ENCODE measurements at places on chromosomes 4 and X.

DNA sequence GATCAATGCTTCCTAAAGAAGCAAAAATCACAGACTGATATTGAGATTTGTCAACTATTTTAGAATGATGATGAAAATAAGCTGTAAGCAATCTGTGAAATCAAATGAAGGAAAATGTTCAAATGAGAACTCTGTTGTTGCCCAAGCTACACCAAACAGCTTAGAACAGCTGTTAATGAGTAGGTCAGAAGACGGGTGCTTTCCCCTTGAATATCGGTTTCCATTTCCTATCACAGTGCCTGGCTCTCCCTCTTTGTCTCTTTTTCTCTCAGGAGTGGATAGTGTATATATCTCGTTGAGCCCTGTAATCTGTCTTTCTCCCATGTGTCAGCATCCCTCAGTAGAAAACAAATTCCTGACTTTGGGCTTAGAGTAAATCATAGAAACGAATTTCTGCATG lies 1592.9 kb upstream of the TENM3 start:
- no peak for DNase-seq

GRCh38 chrX:40467454-40467853 lies 113.3 kb upstream of the ATP6AP2 start:
- DNase-seq = no peak

DNA sequence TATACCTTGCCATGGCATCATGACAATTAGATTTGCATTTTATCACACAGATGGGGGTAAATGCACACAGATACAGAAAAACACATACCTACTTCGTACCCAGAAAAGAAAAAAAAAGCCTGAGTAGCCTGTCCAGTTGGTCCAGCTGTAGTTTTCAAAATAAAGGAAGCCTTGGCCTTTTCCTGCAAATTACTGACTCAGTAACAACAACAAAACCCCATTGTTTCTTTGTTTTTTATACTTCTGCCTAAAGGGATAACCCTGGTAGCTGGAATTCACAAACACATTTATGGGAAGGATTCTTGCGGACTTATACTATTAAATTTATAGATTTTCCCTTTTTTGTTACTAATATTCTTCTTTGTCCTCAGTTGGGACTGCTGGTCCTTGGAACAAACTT lies 156.4 kb upstream of the PCDH10 start:
- no peak for DNase-seq

DNA sequence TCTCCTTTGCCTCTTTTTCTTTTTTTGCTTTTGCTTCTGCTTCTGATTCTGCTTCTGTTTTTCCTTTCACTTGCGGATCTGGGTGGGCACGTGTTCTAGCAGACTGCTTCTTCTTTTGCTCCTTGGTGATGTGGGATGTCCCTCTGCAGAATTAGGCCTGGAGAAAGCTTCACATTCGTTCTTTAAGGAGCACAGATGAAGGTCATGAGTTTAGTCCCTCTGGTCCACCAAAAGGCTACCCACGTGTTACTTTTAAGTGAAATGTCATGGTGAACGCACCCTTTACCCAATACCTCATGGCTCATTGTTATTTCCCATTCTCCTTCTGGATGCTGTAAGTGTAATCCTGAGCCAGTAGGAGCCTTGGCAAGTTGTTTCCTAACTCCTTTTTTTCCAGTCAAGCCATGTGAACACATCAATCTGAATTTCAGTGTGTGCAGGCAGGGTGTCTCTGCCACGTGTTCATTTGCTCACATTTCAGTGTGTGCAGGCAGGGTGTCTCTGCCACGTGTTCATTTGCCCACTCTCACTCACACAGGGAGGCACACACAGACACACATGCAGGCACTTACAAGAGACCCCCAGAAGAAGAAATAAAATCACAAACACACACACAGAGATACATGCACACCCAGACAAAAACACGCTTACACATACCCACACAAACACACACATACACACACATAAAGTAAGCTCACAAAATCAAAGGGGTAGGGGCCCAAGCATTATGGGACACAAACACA lies 36.9 kb downstream of the NBDY start:
- DNase-seq = no peak

DNA sequence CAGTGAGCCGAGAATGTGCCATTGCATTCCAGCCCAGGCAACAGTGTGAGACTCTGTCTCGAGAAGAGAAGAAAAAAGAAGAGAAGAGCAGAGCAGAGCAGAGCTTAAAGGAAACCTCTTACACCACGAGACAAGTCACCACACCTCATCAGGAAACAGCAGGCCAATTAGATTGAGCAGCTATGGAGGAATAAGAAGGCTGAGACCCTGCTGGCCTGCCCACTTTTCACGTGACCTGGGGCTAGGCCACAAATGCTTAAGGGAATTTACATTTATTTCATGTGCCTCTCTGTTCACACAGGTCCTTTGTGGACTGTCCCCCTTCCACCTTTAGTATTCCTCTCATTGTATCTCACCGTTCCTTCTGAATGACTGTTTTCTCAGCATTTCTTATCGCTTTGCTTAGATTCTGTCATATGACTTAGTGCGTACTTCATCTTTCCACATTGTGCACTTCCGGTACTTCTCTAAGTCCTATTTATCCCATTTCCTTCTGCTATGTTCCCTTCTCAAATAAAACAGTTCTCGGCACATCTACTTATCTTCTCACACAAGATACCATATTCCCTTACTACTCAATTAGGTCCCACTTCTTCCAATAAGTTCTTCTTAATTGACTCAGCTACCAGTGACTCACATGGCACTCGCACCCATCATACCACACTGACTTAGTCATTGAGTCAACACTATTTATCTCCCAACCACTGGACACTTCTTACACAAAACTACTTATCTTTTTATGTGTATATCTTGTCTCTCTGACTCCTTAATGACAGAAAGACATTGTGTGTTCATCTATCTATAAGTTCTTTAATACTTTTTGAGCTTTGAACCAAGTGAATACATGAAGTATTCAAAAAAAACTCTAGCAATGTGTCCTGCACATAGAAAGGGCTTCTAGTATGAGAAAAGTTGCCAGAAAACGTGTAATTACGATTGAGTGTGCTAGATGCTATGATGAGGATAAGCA lies 11.0 kb downstream of the CUL4B start:
- DNase-seq = no peak

- DNase-seq = no peak
Measured at GRCh38 chrX:118128724-118129123, 12.1 kb upstream of the KLHL13 start.

DNA sequence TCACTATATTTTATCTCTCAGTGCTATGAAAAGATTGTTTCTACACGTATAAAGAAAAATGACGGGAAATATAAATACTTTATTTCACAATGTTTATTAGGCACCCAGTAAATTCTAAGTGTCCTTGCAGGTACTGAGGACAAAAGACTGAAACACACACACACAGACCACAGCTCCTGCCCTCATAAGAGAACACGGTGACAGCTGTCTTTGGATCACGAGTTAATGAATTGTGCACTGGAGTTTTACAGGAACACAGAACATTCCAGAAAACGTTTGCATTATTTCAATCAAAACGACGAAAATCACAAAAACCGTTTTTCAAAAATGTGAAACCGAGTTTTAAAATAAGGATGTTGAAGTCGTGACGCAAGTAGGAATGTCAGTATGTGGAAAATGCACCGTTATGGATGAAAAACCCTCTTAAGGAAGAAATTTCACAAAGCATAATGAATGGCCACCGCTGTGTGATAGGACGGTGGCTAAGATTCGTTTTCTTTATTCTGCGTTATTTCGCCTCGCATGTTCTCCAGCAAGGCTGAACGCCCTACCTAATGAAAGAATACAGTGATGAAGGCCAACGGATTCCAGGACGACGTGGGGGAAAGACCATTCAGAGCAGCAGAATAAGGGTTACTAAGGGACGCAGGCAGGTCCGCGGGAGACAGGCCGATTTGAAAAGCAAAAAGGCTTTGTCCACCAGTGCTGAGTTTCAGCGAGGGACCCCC lies 24.2 kb downstream of the FAM156A start:
- DNase-seq = no peak

DNA sequence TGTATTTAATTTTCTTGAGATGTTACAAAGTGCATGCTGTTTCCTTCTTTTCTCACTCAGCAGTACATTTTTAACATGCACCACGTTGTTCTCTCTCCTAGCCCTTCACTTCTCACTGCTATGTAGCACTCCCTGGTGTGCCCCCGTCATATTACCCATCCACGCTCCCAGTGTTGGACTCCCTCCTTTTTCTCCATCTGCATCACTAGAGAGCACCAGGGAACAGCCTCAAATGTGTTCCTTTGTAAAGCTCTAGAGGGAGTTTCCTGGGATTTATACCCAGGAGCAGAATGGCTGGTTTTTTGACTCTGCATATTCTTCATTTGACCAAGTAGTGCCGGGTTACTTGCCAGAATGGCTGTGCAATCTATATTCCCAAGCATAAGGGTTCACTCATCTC lies 240.3 kb upstream of the ANXA3 start:
- DNase-seq = no peak

DNA sequence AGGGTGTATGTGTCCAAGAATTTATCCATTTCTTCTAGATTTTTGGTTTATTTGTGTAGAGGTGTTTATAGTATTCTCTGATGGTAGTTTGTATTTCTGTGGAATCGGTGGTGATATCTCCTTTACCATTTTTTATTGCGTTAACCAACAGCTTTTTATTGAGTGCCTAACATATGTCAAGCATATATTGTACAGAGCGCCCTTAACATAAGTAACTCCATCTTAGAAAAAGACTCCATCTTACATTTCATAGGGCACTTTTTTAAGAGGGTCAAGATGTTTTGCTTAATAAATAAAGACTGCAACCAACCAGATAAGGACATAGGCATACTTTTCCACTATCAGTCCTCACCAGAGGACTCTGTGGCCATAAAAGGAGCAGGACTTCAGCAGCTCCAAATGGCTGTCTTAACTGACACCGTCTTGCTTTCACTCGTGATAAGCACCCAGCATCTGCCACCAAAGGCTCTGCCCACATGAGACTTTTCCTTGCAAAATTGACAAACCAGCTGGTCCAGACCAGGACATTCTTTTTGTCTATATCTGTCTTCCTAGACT lies 75.0 kb downstream of the HS6ST2 start:
- DNase-seq = no peak

DNA sequence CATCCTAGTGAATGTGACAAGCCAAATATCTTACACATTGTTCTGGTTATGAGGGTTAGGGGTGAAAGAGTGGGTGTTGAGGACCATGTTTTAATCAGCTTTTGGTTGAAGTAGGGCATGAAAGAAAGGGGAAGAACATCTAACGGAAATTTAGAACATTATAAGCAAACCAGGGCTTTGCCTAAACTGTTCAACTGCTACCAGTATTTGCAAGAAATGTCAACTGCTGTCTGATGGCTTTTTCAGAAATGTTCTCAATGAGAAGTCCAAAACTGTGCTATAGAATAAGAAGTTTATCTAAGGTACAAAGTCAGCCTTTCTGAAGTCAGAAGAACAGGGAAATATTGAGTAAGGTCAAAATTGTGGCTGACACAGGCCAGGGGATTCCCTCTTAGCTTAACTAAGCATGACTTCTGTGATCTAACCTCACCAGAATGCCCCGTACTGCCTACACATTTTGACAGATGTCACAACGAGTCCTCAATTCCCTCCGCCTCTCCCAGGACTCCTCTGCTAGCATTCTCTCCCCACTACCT lies 67.1 kb downstream of the DTHD1 start:
- DNase-seq = no peak

GRCh38 chr4:188171551-188171950 lies 32.3 kb downstream of the TRIML1 start:
- DNase-seq = no peak

DNA sequence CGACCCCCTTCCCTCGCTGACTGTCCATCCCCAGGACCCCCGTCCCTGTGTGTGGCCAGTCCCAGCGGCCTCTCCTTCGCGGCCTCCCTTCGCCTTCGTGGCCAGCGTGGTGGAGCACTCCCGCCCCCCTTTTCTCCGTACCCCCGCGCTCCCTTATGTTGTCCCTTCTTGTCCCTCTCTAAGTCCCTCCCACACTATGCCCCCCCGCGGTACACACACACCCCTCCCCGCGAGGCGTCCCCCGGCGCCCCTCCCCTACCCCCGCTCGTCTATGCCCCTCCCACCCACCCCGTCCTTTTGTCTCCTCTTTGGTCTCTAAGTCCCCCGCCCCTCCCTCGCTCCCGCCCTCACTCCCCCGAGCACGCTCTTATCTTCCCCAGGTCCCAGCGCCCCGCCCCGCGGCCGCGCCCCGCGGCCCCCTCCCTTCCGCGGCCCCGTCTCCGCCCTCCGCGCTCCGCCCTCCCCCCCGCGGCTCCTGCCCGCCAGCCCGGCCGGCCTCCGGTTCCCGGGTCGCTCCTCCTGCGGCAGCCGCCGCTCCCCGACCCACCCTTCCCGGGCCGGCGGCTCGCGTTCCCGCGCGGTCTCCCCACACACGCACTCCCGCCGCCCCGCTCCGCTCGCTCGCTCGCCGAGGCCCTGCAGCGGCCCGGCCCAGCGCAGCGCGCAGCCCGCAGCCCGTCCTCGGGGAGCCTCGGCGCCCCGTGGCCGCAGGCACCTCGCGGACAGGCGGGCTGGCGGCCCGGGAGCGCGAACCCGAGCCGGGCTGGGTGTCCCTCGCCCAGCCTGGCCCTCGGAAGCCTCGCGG lies 26.3 kb downstream of the UTP14A start:
- DNase-seq = peak; percentile 76

DNA sequence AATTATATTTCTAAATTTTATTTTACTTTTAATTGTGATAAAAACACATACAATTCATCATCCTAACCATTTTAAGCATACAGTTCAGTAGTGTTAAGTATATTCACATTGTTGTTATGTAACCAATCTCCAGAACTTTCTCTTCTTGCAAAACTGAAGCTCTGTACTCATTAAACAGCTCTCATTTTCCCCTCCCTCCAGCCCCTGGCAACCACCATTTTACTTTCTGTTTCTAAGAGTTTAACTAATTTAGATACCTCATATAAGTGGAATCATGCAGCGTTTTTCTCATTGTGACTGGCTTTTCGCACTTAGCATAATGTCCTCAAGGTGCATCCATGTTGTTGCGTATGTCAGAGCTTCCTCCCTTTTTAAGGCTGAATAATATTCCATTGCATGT lies 46.7 kb upstream of the NDP start:
- no peak for DNase-seq

- DNase-seq = no peak
Measured at GRCh38 chrX:825991-826390, 195.4 kb downstream of the SHOX start.

GRCh38 chrX:53084043-53084570 lies 1.9 kb downstream of the TSPYL2 start:
- no peak for DNase-seq

DNA sequence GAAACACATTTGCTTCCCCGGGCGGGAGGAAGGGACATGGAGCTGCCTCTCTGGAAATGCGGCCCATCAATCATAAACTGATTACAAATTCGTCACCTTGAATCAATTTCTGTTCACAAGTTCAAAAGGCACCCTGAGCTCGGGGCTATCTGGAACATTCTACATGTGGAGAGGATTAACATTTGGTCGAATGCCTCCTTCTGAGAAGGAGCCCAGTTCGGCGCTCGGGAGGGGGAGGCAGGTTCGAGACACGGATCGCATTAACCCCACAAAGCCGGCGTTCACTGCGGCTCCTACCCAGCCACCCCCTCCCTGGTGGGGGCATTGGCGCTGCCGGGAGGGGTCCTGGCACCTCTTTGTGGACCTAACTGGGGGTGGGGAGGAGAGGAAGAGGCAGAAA lies 108.0 kb downstream of the CPZ start:
- no peak for DNase-seq

GRCh38 chrX:26613956-26614355 lies 398.0 kb downstream of the MAGEB5 start:
- no peak for DNase-seq

Measured in CD8-positive, alpha-beta memory T cell (primary cell).